Pancreas (tissue), 10 donors: ENCODE measurements at places on chromosomes 5 and 9. TPM values are rescaled to one million over a fixed set of nuclear protein-coding genes. Genes with fewer than 3 reads are reported as not detected.

The ZNF618 gene
- 7.0 TPM for total RNA-seq

The CDX1 gene
- total RNA-seq, result 0.13 TPM

The PCDHGB1 gene
- 2.4 TPM for total RNA-seq

DNA sequence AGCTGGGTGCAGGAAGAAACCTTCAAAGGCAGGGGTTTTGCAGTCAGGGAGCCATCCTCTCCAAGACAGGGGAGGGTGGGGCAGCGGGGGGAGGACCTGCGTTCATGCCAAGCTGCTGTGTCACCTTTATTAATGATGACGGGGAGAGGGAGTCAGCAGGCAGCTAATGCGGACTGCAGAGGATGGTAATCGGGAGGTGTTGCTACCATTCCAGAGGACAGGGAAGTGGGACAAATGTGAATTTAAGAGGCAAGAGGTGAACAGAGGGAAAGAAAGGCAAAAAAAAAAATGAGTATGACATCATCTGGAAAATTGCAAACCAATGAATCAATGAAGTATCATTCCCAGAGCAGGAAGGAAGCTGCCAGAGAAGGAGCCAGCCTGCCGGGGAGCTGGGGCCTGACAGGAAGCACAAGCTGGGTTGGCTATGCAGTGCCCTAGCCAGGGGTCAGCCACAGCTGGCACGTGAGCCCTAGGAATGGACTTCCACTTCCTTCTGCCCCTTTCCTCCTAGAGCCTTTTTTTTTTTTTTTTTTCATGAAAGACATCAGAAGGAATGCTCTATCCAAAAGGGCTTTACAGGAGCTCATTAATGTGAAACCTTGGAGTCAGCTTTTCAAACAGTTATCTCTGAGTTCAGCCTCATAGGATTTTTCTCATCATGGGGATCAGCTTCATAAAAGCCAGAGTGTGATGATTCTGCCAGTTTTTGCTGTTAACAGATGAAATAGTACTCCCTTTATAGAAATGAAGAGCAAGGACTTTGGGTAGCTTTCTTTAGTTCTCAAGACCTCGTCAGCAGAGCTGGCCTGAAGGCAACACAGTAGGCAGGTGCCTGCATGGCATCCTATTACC is 9.2 kb downstream of the INSYN2B start:
- no peak overlapping the region for H3K4me3 ChIP-seq
- H3K36me3 ChIP-seq, result no peaks in the 10 kb centered on the region
- H3K27me3 ChIP-seq, result no peaks in the 10 kb centered on the region
- no peak for DNase-seq
- no peak overlapping the region for H3K27ac ChIP-seq
- H3K4me1 ChIP-seq, result no peaks in the 10 kb centered on the region

The TLE1 gene
- total RNA-seq, result 38.9 TPM

GRCh38 chr5:82044010-82044409 is 72.2 kb downstream of the ATG10 start:
- no peak overlapping the region for H3K27ac ChIP-seq
- no peaks in the 10 kb centered on the region for H3K4me1 ChIP-seq

The PPP3R2 gene
- not detected for total RNA-seq

The RORB gene
- 0.26 TPM for total RNA-seq

The DDX46 gene
- total RNA-seq, result 24.1 TPM

DNA sequence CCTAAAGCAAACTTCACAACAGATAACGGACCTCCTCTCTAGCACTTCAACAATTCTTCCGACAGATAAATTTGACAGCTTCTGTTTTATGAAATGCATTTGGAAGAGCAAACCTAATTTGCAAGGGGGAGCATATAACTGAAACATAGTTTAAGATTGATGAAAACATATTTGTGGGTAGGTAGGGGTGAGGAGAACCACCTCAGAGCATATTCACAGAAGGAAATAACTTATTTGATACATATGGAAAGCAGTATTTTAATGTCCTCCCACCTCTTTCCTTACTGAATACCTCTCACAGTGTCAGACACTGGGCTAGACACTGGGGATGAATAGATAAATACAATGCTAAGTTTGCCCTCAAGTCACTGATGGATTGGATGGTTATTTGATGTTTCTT is 384.8 kb downstream of the MAT2B start:
- no peaks in the 10 kb centered on the region for H3K36me3 ChIP-seq
- no peaks in the 10 kb centered on the region for H3K4me1 ChIP-seq
- H3K27me3 ChIP-seq, result no peaks in the 10 kb centered on the region

- H3K36me3 ChIP-seq, result no peaks in the 10 kb centered on the region
- no peak overlapping the region for H3K27ac ChIP-seq
- no peak overlapping the region for H3K4me3 ChIP-seq
- no peaks in the 10 kb centered on the region for H3K4me1 ChIP-seq
- no peak for DNase-seq
- no peaks in the 10 kb centered on the region for H3K27me3 ChIP-seq
These were observed 951.9 kb upstream of the DMAC1 start for GRCh38 chr9:8751406-8751930.

GRCh38 chr9:98365227-98365669 is 109.8 kb upstream of the TBC1D2 start:
- no peak overlapping the region for H3K27ac ChIP-seq
- no peaks in the 10 kb centered on the region for H3K27me3 ChIP-seq
- H3K4me3 ChIP-seq, result no peak overlapping the region

- peak; percentile 30 for DNase-seq
- no peaks in the 10 kb centered on the region for H3K36me3 ChIP-seq
- H3K27me3 ChIP-seq, result no peaks in the 10 kb centered on the region
- no peaks in the 10 kb centered on the region for H3K4me1 ChIP-seq
- no peak overlapping the region for H3K27ac ChIP-seq
- H3K4me3 ChIP-seq, result no peak overlapping the region
These were observed 22.2 kb upstream of the RNU6ATAC start for GRCh38 chr9:134186471-134187109.

- no peak overlapping the region for H3K27ac ChIP-seq
- DNase-seq, result no peak
- H3K4me3 ChIP-seq, result no peak overlapping the region
- no peaks in the 10 kb centered on the region for H3K27me3 ChIP-seq
- H3K36me3 ChIP-seq, result no peaks in the 10 kb centered on the region
- H3K4me1 ChIP-seq, result no peaks in the 10 kb centered on the region
These were observed 731.0 kb downstream of the PRELID2 start for GRCh38 chr5:145104106-145104505.

DNA sequence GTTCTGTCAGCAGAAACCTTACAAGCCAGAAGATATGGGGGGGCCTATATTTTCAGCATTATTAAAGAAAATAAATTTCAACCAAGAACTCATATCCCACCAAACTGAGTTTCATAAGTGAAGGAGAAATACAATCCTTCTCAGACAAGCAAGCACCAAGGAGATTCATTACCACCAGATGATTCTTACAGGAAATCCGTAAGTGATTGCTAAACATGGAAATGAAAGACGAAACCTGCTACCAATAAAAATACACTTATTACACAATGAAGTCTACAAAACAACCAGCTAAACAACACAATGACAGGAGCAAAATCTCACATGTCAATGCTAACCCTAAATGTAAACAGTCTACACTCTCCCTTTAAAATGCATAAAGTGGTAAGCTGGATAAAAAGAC is 17.8 kb upstream of the C9orf72 start:
- H3K36me3 ChIP-seq, result no peaks in the 10 kb centered on the region
- no peak overlapping the region for H3K27ac ChIP-seq
- no peak overlapping the region for H3K4me3 ChIP-seq
- H3K27me3 ChIP-seq, result no peaks in the 10 kb centered on the region
- no peak for DNase-seq

DNA sequence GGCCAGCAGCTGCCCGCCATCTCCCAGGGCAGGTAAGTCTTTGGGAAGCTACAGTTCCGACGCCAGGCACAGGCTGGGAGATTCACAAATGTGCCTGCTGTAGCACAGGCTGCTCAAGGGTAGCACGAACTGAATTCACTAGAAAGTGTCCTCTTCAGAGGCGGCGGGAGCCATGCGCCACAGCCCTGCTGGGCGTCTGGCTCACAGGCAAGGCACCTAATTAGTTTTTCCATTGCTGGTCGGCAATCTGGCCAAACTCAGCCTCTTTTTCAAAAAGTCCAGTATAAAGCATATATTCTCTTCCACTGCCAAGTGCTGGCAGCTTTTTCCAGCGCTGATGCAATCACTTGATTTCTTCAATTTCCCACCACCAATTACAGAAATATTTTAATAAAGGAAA is 128.9 kb upstream of the RAPGEF1 start:
- H3K36me3 ChIP-seq, result no peaks in the 10 kb centered on the region
- no peak overlapping the region for H3K27ac ChIP-seq
- DNase-seq, result no peak

GRCh38 chr9:85172001-85172978 is 502.8 kb downstream of the NTRK2 start:
- H3K4me1 ChIP-seq, result no peaks in the 10 kb centered on the region
- H3K27ac ChIP-seq, result no peak overlapping the region
- no peak for DNase-seq
- H3K27me3 ChIP-seq, result no peaks in the 10 kb centered on the region
- no peak overlapping the region for H3K4me3 ChIP-seq
- H3K36me3 ChIP-seq, result no peaks in the 10 kb centered on the region

DNA sequence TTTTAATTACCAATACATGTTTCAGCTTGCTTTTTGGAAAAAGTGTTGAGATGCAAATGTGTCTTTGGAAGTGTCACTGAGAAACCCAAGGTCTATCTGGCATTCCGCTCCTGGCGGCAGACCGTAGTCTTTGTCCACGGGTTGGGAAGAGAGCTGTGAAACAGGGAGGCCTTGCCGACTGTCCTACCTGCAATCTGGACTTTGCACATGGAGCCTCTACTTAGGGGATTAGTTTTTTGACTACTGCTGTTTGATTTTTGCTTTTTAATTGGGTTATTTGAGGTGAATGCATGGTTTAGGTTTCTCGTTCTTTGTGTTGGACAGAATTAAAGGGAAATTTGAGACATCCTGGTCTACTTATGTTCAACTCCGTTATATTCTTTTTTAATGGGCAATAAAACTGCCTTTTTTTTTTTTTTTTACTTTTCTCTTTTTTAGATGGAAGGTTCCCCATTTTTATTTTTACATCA is 25.7 kb downstream of the TRIO start:
- H3K27me3 ChIP-seq, result no peaks in the 10 kb centered on the region
- H3K36me3 ChIP-seq, result no peaks in the 10 kb centered on the region
- H3K4me3 ChIP-seq, result no peak overlapping the region
- no peak for DNase-seq
- H3K4me1 ChIP-seq, result peaks cover 3% of the 10 kb centered on the region

The GFI1B gene
- total RNA-seq, result 0.09 TPM

DNA sequence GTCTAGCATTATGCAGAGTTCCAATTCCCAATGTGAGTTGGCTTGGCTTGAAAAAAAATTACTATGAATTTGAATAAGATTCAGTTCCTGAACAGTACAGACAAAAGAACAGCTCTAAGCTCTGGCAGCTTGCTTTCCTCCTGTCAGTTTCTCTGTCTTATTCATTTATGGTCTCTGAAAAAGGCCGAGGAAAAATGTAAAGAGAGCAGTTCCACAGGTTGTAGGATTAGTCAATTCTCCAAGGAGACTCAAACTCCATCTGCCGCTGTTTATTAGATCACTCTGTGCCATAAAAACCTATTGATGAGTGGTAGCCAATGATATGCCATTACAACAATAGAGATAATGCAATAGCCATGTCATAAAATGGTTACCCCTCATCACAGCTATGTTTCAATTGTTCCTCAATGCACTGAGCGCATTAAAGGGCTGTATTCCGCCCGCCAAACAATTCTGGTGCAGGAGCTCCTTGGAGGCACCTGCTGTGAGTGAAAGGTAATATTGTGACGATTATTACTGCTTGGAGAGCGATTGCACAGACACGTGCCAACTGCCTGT is 188.2 kb downstream of the ARRDC3 start:
- H3K4me3 ChIP-seq, result no peak overlapping the region
- no peak for DNase-seq
- no peaks in the 10 kb centered on the region for H3K36me3 ChIP-seq
- H3K4me1 ChIP-seq, result no peaks in the 10 kb centered on the region
- no peak overlapping the region for H3K27ac ChIP-seq

DNA sequence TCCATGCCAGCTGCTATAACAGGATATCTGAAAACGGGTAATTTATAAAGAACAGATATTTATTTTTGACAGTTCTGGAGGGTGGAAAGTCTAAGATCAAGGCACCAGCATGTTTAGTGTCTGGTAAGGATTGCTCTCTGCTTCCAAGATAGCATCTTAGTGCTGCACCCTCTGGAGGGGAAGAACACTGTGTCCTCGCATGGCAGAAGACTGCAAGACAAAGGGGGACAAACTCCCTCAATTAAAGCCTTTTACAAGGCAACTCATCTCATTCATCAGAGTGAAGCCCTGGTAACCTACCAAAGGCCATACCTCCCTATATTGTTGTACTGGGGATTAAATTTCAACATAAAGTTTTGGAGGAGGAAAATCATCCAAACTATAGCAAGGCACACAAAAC is 298.9 kb upstream of the EDIL3 start:
- no peak overlapping the region for H3K27ac ChIP-seq
- H3K27me3 ChIP-seq, result no peaks in the 10 kb centered on the region
- H3K4me3 ChIP-seq, result no peak overlapping the region
- no peak for DNase-seq
- no peaks in the 10 kb centered on the region for H3K4me1 ChIP-seq
- H3K36me3 ChIP-seq, result no peaks in the 10 kb centered on the region

The GOLGA2 gene
- 64.0 TPM for total RNA-seq

The TAF11L10 gene
- not detected for total RNA-seq

DNA sequence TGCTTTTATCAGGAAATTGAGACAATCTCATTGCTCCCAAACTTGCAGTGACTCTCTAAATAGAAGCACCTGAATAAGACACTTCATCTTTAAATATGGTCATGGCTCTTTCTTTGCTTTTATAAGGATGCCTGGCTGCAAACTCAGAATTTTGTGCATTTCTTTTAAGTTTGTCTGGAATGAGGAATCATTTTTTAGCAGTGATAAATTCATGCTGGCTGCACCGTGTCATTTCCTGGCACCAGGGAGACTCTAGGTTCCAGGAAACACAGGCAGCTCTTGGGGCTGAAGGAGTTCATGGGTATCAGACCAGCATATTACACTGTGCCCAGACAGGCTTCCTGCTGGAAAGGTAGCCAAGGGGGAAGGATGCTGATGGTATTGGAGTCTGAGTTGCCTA is 109.9 kb downstream of the NUDT12 start:
- no peaks in the 10 kb centered on the region for H3K4me1 ChIP-seq
- H3K36me3 ChIP-seq, result no peaks in the 10 kb centered on the region
- no peaks in the 10 kb centered on the region for H3K27me3 ChIP-seq
- no peak for DNase-seq
- H3K27ac ChIP-seq, result no peak overlapping the region

The ALDH1A1 gene
- 259 TPM for total RNA-seq

- no peak overlapping the region for H3K4me3 ChIP-seq
- H3K36me3 ChIP-seq, result no peaks in the 10 kb centered on the region
- DNase-seq, result no peak
- no peak overlapping the region for H3K27ac ChIP-seq
- H3K4me1 ChIP-seq, result no peaks in the 10 kb centered on the region
- no peaks in the 10 kb centered on the region for H3K27me3 ChIP-seq
These were observed 232.3 kb upstream of the PTGER4 start for GRCh38 chr5:40447438-40447837.

The CATSPER3 gene
- 0.57 TPM for total RNA-seq

The TMEM167A gene
- total RNA-seq, result 46.0 TPM

GRCh38 chr5:73160239-73160671 is 12.7 kb upstream of the TMEM174 start:
- no peak overlapping the region for H3K4me3 ChIP-seq
- no peaks in the 10 kb centered on the region for H3K4me1 ChIP-seq
- no peaks in the 10 kb centered on the region for H3K27me3 ChIP-seq
- DNase-seq, result no peak
- H3K27ac ChIP-seq, result no peak overlapping the region
- H3K36me3 ChIP-seq, result no peaks in the 10 kb centered on the region

The ZDHHC21 gene
- total RNA-seq, result 3.7 TPM

The EDIL3 gene
- 0.83 TPM for total RNA-seq
